ENCODE measurements at places on chromosomes 12 and 14.

GRCh38 chr12:92927055-92927435, 2.0 kb downstream of the EEA1 start:
- no peak for DNase-seq

DNA sequence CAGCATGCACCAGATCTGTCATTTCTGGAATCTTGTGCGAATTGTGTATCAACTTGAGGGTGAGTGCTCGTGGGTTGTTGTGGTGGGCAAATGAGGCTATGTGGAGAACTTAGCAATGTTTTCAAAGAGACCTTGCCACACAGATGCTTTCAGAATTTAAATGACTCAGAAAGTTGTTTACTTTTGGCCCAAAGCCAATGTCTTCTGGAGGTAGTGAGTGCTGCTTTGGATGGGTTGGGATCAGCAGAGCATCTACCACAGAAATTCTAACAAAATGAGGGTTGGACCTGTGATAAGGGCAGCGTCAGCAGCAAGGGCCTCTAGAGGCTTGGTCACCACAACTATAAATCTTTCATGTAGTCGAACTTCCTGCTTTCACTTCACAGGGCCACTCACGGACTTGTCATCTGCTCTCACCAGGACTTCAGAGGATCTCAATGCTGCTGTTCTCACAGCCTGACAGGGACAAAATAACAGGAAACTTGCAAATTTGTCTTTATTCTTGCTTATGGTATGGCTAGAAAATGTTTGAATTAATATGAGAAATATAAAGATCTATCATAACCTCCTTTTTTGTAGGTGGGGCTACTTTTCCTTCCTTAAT, 111.4 kb downstream of the DACT1 start:
- no peak for DNase-seq

DNA sequence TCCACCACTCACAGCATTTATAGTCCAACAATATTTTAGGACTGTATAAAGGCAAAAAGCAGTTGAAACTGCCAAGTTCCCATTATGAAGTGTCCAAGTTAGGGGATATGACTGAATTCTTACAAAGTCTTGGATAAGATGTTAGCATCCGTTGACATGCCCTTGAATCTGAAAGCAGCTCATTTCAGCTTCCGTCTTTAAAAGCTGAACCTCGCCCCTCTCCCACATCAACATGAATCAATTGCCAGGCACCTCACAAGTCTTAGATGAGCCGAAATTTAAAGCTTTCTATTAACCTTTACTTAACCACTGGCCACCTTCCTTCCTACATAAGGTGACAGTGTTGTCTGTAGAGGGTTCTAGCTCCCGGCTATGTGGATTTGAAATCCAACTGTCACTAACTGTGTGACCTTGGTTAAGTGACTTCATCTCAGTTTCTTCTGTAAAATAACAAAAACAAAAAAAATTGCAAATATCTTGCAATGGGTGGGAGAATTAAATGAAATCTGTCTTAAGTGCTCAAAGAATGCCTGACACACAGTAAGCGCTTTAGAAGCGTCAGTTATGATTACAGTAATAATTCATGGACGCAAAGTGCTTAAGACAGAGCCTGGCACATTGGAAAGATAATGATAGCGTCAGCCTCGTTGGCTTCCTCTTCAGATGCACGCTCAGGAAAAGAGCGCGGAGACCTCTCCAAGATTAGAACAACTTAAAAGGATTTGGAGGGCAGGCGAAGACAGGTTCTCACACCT, 1.2 kb downstream of the PPP1CC start:
- no peak for DNase-seq

GRCh38 chr14:53411125-53411524, 258.0 kb upstream of the DDHD1 start:
- no peak for DNase-seq

DNA sequence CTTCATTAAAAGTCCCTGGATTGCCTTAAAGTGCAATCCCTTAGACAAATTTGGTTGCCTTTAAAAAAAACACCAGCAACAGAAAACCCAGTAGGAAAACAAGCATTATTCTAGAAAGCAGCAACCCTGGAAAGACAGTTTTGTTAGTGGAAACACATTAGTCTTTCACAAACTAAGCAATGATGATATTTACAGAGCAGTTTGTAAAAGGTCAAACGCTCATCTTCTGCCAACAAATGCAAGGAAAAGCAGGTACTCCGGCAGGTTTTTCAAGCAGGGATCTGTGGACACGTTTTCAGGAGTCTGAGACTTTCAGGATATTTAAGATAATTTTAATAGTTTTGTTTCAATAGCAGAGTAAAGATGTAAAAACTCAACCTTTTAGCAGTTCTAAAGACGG, 202.2 kb downstream of the EXOC5 start:
- DNase-seq = no peak

GRCh38 chr12:10968765-10969456, 17.8 kb downstream of the TAS2R50 start:
- DNase-seq = no peak

DNA sequence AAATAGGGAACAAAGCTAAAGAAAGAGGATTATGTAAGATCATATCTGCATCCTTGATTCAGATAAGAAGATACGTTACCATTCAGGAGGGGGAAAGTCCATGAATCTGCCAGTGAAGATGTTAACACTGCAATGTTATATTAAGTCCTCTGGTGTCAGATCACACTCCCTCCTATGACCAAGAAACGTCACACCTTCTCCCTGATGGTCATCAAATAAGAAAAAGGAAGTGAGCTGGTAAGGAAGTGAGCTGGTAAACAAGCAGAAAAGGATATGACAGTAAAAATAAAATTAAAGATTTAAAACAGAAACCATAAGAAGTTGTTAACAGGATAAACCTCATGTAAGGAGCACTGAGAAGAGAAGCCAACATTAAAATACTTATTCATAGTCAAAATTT, 340.2 kb downstream of the SEC23A start:
- no peak for DNase-seq

GRCh38 chr14:97618917-97619690, 821.9 kb downstream of the VRK1 start:
- no peak for DNase-seq

DNA sequence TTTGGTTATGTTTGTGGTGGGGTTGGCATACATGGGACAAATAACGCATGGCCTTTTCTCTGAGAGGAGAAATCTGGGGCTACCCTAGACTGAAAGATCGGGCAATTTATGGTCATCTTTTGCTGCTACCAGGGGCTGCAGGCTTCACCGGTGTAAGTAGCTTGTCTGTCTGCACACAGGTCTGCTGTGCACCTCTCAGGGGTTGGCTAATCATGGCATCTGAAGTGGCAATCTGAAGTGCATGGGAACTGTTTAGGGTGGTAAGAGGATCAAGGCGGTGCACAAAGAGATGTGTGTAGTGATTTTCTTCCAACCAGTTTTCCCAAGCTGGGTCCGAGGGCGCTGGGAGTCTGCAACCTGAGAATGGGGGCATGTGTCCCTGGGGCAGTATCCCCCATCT, 141.3 kb downstream of the EMP1 start:
- no peak for DNase-seq

DNA sequence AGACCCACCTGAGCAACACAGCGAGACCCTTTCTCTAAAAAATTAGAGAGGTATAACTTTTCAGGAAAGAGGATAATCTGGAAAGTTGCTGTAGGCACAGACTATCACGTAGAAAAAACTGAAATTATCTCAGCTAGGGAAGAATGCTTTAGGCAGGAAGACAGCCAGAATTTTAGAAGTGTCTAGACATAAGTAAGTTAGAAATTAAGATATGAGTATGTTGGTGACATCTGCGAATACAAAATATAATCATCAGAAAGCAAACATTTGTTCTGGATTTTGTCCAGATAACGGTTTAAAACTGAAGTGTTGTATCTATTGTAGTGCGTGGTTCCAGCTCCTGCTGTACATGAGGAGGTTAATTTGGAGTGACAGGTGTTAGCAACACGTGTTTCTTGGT, 123.2 kb downstream of the FBXL14 start:
- DNase-seq = no peak
